ENCODE measurements at places on chromosomes 4 and X.
A peak's percentile ranks its signal among the peaks of the same experiment; 100 is the strongest.

DNA sequence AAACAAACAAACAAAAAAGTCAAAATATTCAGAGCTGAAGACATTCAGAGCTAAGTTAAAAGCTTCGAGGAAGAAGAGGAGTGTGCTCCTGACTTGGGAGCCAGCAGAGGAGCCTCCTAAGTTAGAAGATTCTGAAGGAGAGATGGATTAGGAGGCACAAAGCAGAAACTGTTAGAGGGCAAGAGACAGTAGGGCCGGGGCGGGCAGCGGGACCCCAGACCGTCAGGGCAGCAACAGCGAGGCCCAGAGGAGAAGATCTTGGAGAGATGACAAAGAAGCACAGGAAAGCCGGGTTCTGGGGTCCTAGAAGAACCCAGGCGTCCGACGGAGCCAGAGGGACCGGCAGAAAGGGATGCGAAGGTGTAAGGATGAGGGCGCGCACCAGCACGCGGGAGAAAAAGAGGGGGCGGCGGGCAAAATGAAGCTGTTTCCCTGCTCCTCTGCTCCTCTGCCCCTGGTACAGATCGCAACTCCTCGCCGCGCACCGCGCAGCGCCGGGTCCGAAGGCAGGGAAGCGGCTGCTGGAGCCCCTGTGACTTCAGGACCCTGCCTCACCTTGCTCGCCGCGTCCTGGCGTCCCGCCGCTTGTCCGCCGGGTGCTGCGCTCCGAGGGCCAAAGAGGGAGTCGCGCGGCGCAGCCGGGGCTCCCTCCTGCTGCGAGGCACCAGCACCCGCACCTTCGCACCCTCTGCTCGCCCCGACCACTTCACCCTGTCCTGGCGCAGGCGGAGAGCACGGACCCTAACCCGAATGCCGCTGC, 477 bp downstream of the KLHL13 start:
- DNase-seq: no peak

DNA sequence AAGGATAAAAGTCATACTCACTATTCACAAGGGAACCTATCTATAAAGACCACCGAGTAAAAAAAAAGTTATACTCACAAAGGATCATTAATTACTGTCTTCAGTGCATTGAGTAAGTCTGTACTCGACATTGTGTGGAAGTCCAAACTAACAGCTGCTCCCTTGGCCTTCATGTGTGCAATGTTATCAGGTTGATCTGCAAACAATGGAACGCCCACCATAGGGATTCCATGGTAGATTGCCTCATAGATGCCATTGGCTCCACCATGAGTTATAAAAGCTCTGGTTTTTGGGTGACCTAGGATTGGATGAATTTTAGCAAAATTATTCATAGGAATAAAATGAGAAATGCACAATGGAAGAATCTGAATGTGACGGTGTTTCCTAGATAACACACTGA, 10.6 kb downstream of the UGT2B4 start:
- no peak for DNase-seq

GRCh38 chr4:136749989-136750388, 782.3 kb downstream of the PCDH18 start:
- no peak for DNase-seq

- DNase-seq: peak; percentile 64
These were observed 668.0 kb upstream of the LCORL start for GRCh38 chr4:18689308-18690115.

DNA sequence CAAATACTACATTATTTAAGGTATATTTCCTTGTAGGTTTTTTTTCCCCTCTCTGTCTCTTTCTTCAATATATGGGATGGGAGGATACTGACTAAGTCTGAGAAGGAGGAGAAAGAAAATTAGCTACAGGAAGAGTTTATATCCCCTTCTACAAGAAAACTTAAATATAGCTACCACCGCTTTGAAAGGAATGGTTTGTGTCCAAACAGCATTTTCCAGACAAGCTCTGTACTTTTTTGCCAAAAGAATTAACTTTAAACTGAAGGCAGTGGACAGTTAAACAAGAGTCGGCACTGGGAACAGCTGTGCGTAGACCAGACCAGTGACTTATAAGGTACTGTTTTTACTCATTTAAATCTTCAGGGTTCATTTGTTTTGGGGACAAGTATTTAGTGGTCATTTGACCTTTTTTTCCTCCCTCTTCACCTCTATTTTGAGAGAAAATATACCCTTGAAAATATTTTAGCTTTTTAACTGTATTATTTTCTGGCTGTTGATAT, 303.7 kb downstream of the ARHGAP24 start:
- no peak for DNase-seq

- no peak for DNase-seq
These were observed 107.6 kb downstream of the SOWAHB start for GRCh38 chr4:76790377-76790776.

All from NCI-H2227 treated with DMSO at 0.1 percent for 48 hours (cell line).